NCI-H526 treated with DMSO at 0.1 percent for 48 hours (cell line): ENCODE measurements at places on chromosomes 5 and 9.

- no peak for DNase-seq
Observed at GRCh38 chr9:19057033-19057432, 7.8 kb downstream of the RRAGA start.

DNA sequence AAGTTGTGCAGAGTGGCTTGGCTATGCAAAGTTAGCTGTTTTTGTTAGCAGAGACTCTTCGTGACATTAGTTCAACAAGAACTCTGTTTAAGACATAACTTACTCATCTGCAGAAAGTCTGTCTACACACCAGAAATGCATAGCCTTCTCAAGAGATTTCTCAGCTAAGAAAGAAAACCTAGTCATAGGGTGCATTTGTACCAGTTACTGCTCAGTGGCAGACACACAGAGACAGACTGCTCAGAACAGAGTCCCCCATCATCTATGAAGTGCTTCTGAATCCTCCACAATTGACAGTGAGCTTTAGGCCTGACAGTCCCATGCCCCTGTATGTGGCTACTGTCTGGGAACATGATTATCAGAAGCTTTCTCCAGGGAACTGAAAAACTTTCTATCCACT lies 56.1 kb upstream of the IFNK start:
- DNase-seq = no peak

- no peak for DNase-seq
Observed at GRCh38 chr9:125986966-125987365, 239.8 kb downstream of the PBX3 start.

DNA sequence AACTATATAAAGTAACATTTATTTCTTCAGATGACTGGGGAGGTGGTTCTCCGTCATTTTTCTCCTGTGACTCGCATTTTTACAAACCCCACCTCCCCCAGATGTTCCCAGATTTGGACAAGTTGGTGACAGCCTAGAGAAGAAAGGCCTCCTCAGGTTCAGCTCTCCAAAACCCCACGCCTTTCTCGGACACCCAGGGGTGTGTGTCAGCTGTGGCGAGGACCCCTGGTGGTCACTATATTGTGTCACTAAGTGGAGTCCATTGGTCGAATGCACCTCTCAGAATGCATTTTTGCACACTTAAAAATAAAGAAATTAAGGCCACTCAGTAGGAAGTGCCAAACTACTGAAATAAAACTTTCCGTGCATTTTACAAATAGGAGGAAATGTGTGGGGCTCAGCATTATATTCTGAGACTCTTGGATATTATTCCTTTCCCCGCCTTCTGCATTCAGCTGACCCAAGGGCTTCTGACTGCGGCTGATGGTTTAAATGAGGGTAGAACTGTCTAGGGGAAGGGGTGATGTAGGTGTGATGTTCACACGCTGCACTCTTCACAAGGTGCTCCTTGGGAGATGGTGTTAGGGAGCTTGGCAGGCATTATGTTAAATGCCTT lies 47.6 kb downstream of the ACO1 start:
- DNase-seq = no peak

GRCh38 chr5:27381686-27382085 lies 343.3 kb upstream of the CDH9 start:
- DNase-seq = no peak

- no peak for DNase-seq
Observed at GRCh38 chr5:158722940-158723339, 376.8 kb downstream of the EBF1 start.

DNA sequence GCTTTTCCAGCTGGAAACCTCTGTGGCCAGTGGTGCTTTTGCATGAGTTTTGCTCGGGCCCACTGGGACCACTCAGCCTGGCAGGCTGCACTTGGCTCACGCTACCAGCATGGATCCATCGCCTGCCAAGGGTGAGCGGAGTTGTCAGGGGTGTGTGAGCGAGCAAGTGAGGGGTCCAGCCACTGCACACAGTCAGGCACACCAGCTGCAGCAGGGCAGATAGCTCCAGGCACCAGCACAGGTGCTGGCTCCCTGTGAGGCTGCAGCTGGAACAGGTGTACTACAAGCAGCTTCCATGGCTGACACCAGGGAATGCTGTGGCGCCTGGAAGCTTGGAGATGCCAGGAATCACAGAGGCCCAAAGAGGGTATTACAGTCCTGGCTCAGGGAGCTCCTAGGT lies 391.2 kb upstream of the SGCD start:
- DNase-seq = no peak

GRCh38 chr9:132757016-132757415 lies 86.8 kb downstream of the GTF3C4 start:
- DNase-seq = no peak

DNA sequence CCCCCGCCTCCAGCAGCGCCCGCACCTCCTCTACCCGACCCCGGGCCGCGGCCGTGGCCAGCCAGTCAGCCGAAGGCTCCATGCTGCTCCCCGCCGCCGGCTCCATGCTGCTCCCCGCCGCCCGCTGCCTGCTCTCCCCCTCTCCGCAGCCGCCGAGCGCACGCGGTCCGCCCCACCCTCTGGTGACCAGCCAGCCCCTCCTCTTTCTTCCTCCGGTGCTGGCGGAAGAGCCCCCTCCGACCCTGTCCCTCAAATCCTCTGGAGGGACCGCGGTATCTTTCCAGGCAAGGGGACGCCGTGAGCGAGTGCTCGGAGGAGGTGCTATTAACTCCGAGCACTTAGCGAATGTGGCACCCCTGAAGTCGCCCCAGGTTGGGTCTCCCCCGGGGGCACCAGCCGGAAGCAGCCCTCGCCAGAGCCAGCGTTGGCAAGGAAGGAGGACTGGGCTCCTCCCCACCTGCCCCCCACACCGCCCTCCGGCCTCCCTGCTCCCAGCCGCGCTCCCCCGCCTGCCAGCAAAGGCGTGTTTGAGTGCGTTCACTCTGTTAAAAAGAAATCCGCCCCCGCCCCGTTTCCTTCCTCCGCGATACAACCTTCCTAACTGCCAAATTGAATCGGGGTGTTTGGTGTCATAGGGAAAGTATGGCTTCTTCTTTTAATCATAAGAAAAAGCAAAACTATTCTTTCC lies 19.3 kb downstream of the CDKN2A start:
- DNase-seq = peak; percentile 88

- DNase-seq = no peak
Observed at GRCh38 chr5:150604894-150605440, 35.5 kb upstream of the SYNPO start.

- no peak for DNase-seq
Observed at GRCh38 chr9:93132287-93132927, 1.6 kb downstream of the NINJ1 start.

- DNase-seq = peak; percentile 31
Observed at GRCh38 chr5:132883261-132883834, 9.9 kb downstream of the LEAP2 start.

- no peak for DNase-seq
Observed at GRCh38 chr9:78668148-78668832, 371.4 kb downstream of the PSAT1 start.

- no peak for DNase-seq
Observed at GRCh38 chr5:146466521-146467349, 19.6 kb downstream of the TCERG1 start.

- DNase-seq = peak; percentile 11
Observed at GRCh38 chr5:103119070-103119764, 721 bp downstream of the GIN1 start.

- no peak for DNase-seq
Observed at GRCh38 chr9:108877524-108877923, 15.5 kb downstream of the ACTL7A start.

DNA sequence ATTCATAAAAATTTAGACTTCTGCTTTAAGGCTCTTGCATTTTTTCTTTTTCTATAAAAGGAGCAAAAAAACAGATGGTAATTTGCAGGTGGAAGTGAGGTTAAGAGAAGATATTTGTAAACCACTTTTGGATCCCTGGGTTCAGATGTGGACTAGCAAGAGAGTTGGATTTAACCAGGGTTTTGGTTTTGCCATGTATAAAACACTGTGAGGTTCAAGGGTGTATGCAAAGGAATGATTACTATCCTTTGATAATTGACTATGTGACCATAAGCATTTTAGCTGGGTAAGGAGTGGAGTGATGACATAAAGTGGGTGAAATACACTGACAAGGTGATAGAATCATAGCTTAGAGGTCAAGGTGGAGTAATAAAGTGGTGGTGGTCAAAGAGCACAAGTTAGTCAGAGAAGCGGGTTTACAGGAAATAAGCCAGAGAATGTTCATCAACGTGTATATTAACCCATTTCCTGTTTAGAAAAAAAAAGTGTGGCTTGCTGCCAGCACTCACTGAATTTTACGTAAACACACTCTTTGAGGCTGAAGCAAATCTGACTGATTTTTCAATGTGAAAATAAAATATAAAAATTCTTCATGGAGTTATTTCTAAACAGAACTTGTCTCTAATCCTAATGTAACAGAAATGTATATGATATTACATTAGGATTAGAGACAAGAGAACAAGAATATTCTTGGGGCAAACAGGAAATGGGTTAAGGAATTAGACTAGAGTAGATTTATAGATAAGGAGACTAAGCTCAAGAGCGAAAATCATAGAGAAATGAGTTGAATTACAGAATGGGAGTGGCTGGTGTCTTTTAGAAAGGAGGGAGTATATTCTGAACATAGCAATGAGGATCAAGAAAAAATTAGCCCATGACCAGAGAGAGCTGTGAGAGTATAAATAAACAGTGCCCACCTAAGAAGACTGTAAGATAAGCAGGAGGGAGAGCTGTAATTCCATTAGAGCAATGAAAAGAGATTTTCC lies 74.5 kb downstream of the CDKN2A start:
- no peak for DNase-seq

DNA sequence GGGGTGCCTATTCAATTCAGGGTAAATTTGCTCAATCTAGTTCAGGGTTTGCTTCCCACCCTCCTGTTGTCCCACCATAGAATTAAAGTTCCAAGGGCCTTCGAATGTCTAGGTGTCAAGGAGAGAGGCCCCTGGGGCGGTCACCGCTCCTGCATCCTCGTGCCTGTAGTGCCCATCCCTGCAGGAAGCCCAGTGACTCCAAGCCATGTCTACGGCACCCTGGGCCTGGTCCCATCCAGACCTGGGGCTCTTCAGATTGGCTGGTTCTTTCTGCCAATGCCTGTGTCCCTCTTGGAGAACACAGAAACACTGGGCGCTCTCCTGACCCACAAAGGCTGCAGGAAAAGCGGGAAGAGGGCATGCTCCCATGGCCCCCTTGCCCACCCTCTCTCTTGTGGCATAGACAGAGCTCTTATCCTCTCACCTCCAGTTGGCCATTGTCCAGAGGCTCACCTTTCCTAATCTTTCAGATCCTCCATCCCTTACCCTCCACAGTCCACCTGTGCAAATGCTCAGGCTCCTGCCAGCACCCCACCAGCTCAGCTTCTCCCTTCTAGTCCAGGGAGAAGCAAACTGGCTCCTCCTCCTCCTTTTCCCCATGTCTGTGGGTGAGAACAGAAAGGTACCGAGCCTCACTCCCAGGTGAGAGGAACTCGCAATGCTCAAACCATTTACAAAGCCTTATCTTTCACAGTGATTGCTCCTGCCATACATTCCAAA lies 253.0 kb upstream of the IRX2 start:
- DNase-seq = no peak

GRCh38 chr9:70581214-70581954 lies 166.9 kb upstream of the KLF9 start:
- DNase-seq = no peak

- no peak for DNase-seq
Observed at GRCh38 chr5:1413611-1414241, 31.5 kb downstream of the SLC6A3 start.

- DNase-seq = no peak
Observed at GRCh38 chr9:15786616-15787015, 233.8 kb downstream of the CCDC171 start.

DNA sequence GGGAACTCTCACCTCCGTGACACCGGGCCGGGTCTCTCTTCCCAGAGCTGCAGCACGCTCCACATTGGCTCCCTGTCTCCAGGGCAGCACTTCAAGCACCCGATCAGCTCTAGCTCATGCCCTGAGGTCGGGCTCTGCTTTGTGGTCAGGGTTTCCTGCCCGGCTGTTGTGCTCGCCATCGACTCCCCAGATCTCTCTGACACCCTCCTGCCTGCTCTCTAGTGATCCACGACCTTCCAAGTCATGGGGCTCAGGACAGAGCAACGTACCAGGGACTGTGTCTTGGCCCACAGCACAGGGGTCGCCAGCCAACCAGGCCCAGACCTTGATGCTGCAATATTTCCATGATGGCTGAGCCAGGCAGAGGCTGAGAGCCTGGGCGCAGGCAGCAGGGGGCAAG lies 45.1 kb downstream of the PRRT1B start:
- no peak for DNase-seq

DNA sequence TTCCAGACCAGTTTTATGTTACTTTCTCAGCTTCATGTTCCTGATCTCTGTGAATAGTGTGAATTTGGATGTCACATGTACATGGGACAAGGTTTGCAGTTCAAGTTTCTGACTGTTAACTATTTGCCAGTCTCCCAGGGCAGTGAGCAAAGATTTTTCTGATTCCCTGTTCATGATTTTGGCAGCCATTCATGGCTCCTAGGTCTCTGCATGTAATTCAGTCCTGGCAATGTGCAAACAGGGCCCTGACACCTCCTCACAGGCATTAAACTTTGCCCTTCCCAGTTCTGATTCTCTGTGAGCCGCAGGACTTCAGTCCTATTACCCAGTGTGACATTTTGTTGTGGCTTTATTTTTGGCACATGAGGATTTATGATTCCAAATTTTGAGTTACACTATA lies 349.7 kb downstream of the ARRDC3 start:
- DNase-seq = no peak

DNA sequence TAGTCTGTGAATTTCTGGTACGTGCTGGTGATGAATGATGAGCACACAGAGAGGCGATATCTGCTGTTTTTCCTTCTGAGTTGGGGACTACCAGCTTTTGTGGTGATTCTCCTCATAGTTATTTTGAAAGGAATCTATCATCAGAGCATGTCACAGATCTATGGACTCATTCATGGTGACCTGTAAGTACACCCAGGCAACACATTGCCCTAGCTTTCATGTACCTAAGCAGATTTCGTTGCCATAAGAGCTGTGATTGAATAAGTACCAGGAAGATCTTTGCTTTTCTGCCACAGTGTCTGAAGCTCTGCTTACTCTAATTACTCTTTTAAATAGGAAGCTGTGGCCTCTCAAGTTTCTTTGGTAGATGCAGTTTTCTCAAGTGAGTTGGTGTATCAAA lies 397.8 kb downstream of the ARRDC3 start:
- no peak for DNase-seq

DNA sequence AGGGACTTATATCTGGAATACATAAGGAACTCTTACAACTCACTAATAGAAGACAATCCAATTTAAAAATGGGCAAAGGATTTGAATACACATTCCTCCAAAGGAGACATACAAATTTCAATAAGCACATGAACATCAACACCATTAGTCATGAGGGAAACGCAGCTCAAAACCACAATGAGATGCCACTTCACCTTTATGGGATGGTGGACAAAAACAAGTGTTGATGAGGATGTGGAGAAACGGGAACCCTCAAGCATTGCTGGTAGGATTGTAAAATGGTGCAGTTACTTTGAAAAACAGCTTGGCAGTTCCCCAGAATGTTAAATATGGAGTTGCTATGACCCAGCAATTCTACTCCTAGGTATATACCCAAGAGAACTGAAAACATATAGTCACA lies 72.7 kb upstream of the IER5L start:
- no peak for DNase-seq

DNA sequence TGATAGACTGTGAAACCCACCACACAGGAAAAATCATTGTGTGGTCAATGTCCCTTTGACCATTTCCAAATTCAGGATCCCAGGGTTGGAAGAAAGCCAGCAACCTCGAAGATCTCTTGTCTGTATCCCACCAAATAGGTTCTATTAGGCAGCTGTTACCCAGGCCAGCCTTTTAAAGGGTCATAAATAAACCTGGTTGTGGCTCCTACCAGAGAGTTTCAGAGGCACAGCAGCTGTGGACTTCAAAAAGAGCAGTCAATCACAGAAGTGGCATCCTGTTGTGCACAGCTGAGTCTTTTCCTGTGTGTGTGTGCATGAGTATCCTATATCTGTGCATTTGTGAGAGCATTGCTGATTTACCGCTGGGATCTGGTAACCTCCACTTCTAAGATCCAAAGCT lies 23.7 kb upstream of the OR2S2 start:
- DNase-seq = no peak
